ENCODE measurements at places on chromosomes 12 and 14.

- DNase-seq = no peak
These were observed 7.1 kb downstream of the HECTD4 start for GRCh38 chr12:112375105-112375504.

- DNase-seq = no peak
These were observed 57.6 kb downstream of the CCDC59 start for GRCh38 chr12:82300611-82301010.

GRCh38 chr14:80607430-80608190, 333.9 kb downstream of the CEP128 start:
- no peak for DNase-seq

DNA sequence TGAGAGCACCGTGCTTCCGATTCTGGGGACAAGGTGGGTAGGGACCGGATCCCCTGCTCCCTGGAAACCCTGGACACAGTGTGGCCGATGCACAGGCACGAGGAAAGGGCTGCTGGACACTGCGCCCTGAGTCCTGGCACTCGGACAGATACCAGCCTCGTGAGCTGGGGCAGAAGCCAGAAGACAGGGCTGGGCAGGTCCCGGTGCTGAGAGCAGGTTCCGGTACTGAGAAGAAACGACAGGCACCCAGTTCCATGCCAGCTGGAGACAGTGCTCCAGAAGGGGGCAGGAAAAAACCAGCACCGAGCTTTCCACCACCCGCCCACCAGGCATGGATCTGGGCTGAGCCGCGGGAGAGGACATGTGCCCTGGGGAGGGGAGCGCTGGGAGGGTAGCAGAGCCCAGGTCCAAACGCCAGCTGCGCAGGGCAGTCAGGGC, 6.5 kb downstream of the XRCC3 start:
- DNase-seq = no peak

- no peak for DNase-seq
These were observed 24.2 kb downstream of the CRACR2A start for GRCh38 chr12:3728686-3729085.

- DNase-seq = no peak
These were observed 195.1 kb downstream of the IPO8 start for GRCh38 chr12:30500532-30500931.

DNA sequence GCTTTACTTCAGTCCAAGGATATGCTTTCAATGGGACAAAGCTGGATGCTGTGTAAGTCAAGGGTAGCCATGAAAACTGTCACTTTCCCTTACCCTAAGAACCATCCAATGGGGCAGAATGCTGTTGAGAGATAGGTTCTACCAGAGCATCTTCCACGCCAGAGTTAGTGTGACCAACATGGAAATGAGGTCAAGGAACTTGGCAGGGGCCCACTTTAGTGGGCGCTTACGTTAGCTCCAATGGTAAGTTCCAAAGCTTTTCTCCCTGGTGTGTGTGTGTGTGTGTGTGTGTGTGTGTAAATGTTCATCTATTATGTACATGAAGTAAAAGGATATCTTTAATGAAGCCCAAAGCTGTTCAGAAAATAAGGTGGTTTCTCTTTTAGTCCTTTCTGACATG, 124.1 kb downstream of the GTF2A1 start:
- no peak for DNase-seq

DNA sequence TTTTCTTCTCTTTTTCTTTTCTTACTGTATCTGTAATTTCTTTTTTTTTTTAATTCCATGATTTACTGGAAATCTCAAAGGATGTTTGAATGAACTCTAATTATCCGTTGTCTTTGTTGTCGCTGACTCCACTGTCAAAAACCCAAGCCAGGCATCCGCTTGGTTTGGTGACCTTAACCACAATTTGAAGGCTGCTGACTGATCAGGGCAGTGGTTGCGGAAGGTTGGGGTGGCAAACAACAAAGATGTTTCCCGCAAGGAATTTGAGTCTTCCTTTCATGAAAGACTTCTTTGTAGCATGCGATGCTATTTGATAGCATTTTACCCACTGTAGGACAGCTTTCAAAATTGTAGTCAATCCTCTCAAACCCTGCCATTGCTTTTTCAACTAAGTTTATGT, 1013.8 kb downstream of the DIO2 start:
- DNase-seq = no peak

- no peak for DNase-seq
These were observed 10.8 kb downstream of the KRT71 start for GRCh38 chr12:52542157-52542556.

DNA sequence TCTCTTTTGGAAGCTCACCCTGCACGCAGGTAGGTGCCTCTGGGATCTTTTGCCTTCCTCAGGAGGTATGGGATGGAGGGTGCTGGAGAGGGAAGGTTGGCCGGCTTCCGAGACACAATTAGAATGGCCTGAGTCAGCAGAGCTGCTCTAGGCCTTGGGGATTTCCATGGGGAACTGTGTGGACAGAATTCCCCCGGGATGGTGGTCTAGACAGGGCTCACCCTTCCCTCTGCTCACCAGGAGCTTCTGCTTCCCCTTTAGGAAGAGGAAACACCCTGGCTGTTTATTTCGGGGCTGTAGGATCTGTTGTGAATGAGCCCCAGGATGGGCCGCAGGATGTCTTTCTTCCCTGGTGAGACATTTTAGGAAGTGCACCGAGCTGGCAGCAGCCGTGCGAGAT, 43.7 kb upstream of the TMED10 start:
- DNase-seq = no peak

DNA sequence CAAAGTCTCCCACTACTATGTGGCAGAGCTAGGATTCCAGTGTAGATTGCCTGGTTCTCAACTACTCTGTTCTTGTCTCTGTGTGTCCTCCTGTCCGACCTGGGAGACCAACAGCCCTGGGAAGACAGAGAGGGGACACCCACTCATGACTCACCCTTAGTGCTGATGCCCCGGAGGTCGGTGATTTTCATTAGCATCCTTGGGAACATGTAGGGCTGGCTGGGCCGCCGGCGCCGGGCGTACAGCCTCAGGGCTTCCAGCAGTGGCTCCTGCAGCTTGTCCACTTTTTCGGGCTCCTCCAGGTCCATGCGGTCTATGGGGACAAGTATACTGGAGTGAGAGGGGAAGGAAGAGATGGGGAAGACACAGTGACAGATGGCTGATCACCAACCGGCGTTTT, 5.9 kb upstream of the ITGB7 start:
- no peak for DNase-seq

- no peak for DNase-seq
These were observed 4.5 kb downstream of the DHH start for GRCh38 chr12:49089821-49090773.

DNA sequence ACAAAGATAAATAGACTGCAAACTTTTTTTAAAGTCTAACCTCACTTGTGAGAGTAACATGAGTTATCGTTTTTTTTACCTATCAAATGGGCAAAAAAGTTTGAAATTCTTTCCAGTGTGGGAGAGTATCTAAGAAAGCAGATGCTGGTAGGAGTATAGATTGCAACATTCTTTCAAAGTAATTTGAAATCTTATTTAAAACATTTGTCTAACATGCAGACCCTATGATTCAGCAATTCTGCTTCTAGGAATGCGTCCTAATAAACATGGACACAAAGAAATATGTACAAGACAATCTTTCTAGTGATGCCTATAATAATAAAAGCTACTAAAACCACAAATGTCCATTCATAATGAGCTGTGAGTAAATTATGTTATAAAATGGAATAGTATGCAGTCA, 110.4 kb upstream of the TMCC3 start:
- no peak for DNase-seq

DNA sequence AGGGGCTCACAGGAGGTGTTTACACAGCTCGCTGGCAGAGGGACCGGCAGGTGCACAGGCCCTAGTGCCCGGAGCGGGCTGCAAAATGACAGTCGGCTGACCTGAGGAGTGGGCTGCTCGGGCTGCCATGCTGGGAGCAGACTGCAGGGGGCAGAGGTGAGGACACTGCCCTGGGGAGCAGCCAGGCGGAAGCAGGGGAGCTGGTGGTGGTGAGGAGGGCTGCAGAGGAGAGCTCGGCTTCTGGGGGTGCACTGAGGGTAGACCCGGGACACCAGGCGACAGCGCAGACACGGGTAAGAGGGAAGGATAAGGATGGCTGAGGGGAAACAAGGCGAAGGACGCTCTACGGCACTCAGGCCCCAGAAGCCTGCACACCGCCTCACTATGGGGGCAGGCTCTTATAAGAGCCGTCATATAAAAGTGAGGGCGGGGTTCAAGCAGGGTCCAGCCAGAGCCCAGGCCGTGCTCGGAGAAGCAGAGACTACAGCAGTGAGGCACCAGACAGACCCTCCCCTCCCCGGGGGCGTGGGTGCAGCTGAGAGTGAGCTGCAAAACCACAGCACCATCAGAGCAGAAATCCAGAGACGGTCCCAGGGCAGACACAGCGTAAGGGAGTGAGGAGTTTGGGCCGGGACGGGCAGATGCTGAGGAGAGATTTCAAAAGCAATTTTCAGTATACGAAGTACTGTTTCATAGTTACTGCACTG, 62.5 kb downstream of the CCDC88C start:
- DNase-seq = no peak

- DNase-seq = no peak
These were observed 76.3 kb upstream of the LMNTD1 start for GRCh38 chr12:25629341-25629740.

DNA sequence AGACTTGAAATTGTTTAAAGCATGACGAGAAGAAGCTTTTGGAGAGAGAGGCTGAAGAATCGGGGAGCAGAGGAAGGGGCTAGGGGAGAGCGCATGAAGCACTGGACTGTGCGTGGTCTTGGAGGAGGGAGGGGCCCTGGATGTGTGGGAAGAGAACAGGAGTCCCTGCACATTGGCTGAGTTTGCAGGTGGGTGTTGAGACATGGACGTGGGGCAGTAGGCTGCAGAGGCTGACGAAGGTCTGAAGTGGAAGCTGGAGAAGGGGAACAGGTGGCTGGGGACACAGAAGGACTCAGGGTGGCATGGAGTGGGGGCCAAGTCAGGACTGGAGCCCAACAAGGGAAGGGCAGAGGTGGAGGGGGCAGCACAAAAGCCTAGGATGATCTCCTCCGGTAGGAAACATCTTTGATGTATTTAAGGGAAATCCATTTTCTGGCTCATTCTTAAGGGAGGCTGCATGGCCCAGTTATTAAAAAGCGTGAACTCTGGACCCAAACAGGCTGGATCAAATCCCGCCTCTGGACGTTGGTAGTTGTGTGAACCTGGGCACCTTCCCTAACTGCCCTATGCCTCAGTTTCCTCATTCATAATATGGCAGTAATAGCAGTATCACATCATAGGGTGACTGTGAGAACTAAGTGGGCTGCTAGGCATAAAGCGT, 29.0 kb downstream of the ADGRD1 start:
- no peak for DNase-seq

DNA sequence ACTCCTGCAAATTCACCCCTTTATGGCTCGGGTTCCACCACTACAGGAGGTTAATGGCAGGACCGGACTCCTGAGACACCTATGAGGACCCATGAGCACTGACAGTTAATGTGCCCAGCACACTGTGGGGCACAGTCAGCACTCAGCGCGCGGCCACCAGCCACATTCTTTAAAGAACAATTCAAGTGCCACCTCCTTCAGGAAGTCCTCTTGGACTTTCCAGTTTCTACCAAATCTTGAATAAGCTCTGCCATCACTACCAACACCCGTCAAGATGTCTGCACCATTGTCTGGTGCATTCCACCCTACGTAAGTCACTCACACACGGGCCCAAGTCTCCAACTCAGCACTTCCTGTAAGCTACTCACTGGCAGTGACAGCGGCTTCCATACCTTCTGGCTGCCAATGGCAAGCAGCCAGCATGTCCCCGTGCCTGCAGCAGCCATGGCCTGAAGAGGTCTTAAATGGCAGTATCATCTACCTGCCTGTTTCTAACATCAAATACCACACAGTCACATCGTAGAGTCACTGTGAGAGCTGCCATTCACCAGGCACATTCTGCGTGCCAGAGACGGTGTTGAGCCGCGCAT, 48.5 kb downstream of the CDC42BPB start:
- no peak for DNase-seq

DNA sequence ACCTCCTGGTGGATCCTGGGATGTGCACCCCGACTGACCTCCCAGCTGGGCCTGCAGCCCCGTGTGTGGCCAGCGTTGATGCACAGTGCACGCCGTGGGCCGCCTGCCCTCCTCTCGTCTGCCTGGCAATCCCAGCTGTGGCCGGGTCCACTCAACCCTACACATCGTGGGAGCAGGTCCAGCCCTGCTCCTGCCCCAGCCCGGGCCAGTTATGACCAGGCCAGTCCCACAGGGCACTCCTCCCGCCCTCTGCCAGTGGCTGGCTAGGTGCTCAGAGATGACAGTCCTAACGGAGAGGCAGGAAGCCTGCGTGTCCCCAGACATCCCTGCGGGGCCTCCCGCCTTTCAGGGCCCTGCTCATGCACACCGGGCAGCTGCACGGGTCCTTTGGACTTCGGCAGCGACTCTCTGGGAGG, 10.8 kb downstream of the GALNT9 start:
- no peak for DNase-seq

- no peak for DNase-seq
These were observed 144.2 kb downstream of the ESR2 start for GRCh38 chr14:64149921-64150320.

- DNase-seq = no peak
These were observed 63.7 kb downstream of the DNAI7 start for GRCh38 chr12:25131270-25131669.

DNA sequence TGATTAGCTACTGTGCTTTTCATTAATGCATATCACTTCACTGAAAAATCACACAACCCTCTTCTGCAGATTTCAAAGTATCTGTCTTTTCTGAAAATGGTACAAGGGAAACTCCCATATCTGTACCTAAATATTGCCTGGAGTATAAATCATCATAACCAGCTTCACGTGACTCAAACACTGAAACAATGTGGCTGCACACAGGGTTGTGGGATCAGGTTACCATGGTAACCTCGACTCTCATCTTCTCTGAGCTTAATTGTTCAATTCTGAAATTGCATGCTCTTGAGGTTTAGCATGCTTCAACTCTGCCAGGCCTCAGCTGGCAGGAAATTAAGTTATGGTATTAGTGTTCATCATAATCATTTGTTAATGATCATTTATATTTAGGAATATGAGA, 77.5 kb upstream of the CPSF6 start:
- no peak for DNase-seq

DNA sequence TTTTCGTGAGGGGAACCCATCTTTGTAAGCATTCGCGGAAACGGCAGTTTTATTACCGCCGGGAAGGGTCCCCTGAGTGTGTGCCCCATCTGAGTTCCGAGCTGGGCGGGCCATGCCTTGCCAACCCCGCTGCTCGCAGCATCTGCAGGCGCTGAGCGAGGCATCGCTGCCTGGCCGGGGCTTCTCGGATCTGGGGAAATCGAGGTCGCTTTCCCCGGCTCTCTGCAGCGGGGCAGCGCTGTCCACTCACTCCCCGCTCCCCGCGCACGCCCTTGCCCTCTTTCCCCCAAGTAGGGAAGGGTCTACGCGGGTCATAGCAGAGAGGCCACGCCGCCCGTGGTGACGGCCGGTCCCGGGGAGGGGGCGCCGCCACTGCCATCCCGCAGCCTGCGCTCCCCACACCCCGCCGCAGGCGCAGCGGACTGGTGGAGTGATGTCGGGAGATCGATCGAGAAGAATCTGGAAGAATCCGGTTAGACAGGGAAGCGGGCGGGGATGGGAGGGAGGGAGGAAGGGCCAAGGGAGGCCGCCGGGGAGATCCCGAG, 507 bp upstream of the FKBP4 start:
- no peak for DNase-seq

GRCh38 chr12:111984820-111985219, 28.1 kb downstream of the TMEM116 start:
- no peak for DNase-seq

GRCh38 chr12:94180558-94181296, 32.4 kb downstream of the PLXNC1 start:
- no peak for DNase-seq

- no peak for DNase-seq
These were observed 299.6 kb downstream of the DPF3 start for GRCh38 chr14:72594099-72594901.

Measured in smooth muscle cell of the brain vasculature (primary cell).